ENCODE measurements at places on chromosomes 7 and 10.

GRCh38 chr7:115679976-115680375 is 350.6 kb downstream of the TFEC start:
- no peak for DNase-seq

GRCh38 chr10:130138479-130138866 is 2.3 kb downstream of the GLRX3 start:
- DNase-seq = no peak

- DNase-seq = no peak
Observed at GRCh38 chr10:50577681-50578350, 45.9 kb downstream of the SGMS1 start.

- no peak for DNase-seq
Observed at GRCh38 chr7:94422827-94423460, 28.2 kb downstream of the COL1A2 start.

DNA sequence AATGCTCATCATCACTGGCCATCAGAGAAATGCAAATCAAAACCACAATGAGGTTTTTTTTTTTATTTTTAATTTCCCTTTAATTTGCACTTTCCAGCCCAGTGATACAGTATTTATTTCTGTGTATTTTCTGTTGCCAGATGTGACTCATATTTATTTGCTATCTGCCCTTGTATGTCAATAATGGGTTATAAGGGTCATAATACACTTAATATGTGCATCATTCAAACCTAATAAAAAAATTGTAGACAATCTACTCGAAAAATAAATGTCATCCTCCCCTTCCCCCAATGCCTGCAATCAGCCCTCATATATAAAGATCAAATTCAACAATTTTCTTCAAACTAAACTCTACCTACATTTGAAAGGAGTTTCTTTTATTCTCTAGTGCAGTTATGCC is 154.5 kb downstream of the CSTF2T start:
- no peak for DNase-seq

Data from stimulated activated CD4-positive, alpha-beta T cell treated with anti-CD3 and anti-CD28 coated beads, Interleukin-12 subunit alpha, Interleukin-12 subunit beta, amount 100 ng/mL, for 48 hours (primary cell).